ENCODE measurements at places on chromosomes 12 and 14.

- no peak for DNase-seq
Observed at GRCh38 chr14:26917086-26917485, 319.3 kb upstream of the NOVA1 start.

DNA sequence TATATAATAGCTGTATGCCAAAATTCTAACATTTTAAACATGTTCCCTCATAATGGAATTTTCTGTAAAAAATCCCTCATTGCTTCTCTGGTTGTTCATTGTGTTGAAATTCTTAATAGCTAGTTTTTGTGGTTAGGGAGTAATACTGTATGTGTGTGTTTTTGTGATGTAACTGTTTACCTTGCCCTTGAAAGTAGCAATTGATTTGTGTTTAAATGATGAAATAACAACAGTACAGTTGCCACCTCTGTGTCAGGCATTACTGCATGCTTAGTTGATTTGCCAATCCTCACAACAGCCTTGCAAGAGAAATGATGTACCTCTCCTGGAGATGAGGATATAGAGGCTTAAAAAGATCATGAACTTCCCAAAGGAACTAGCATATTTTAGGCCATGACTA is 94.9 kb downstream of the DAAM1 start:
- no peak for DNase-seq

GRCh38 chr14:40656311-40656710 is 950.4 kb upstream of the LRFN5 start:
- DNase-seq: no peak

GRCh38 chr14:101195309-101195901 is 291.9 kb upstream of the RTL1 start:
- DNase-seq: no peak

- no peak for DNase-seq
Observed at GRCh38 chr14:100621806-100622205, 34.6 kb upstream of the BEGAIN start.

- peak; percentile 34 for DNase-seq
Observed at GRCh38 chr12:8687846-8688601, 9.8 kb upstream of the RIMKLB start.

GRCh38 chr14:37697489-37698121 is 102.2 kb downstream of the TTC6 start:
- DNase-seq: no peak

- no peak for DNase-seq
Observed at GRCh38 chr12:7193674-7194073, 4.2 kb downstream of the PEX5 start.

DNA sequence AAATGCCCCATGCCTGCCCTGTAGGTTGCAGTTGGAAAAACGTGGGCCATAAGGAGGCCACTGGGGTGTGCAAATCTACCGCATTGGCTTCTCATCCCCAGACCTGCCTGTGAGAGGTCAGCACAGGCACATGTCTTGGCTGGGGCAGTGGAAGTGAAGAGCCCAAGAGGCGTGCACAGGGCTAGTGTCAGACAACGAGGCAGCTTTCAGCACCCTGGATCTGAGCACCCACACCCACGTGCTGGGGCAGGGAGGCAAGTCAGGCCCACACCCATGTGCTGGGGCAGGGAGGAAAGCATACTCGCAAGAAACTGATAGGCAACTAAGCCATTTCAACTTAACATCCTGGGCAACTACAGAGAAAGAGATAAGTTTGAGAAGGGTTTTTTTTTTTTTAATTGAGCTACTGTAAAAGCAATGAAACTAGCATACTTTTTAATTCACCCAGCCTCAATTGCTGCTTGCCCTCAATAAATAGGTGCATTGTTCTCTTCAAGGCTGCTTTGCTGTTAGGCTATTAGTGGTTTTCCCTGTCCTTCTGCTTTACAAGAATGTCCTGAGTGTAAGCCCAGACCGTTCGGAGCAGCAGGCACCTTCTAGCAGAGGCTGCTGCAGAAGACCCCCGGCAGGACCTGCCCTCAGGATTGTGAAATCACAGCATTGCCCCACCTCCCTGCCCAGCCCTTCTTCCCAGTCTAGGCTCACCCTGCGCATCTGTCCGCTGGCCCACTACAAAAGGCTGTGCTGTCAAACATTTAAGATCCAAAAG is 355.3 kb upstream of the FKBP4 start:
- DNase-seq: no peak

DNA sequence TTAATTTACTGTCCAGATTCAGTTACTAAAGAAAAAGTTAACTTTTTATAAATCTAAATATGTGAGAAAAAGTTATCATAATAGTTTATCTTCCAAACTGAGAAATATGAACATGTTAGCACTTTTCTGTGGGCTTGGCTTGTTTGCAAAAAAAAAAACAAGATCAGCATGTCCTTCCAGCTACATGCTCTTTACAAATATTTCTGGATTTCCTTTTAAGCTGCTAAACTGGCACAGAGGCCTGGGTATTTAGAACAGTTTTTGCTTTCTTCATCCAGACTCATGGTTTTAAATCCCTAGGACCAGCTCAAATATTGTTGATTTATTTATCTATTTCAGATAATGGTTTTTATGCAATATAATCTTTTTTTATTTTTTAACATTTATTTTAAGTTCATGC is 1444.5 kb upstream of the FLRT2 start:
- DNase-seq: no peak

DNA sequence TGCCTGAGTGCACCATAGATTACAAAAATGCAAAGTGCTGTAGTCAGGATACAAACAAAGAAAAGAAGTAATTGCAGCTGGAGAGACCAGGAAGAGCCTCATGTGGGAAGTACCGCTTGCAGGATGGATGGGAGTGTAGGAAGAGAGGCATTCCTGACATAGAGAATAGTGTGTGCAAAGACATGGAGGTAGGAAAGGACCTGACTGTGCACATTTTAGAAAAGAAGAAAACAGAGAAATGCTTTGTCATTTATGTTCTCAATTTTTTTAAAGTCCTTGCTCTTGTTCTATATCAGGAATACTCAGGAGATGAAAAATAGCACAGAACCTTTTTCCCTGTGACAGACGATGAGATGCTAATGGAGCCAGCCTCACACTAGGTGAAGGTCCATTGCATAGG is 358.7 kb upstream of the TMPO start:
- DNase-seq: no peak

GRCh38 chr12:94534774-94535509 is 75.3 kb upstream of the CEP83 start:
- no peak for DNase-seq

GRCh38 chr14:71358209-71358931 is 451.1 kb downstream of the PCNX1 start:
- DNase-seq: no peak

DNA sequence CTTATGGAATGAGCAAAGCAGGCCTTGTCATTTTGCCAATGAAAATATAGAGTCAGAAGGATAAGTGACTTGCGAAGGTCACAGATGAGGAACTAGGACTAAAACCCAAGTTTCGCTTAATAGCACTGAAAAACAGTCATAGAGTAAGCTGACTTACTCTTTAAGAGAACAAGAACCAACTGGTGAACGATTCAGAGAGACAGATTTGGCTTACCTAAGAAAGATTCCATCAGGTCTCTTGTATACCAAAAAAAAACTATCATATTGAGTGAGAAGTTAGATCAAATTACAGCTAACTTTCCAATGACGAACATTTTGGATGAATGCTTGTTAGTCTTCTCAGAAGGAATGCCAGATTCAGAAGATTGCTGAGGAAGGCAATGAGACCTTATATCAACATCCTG is 74.2 kb downstream of the ZFC3H1 start:
- no peak for DNase-seq

DNA sequence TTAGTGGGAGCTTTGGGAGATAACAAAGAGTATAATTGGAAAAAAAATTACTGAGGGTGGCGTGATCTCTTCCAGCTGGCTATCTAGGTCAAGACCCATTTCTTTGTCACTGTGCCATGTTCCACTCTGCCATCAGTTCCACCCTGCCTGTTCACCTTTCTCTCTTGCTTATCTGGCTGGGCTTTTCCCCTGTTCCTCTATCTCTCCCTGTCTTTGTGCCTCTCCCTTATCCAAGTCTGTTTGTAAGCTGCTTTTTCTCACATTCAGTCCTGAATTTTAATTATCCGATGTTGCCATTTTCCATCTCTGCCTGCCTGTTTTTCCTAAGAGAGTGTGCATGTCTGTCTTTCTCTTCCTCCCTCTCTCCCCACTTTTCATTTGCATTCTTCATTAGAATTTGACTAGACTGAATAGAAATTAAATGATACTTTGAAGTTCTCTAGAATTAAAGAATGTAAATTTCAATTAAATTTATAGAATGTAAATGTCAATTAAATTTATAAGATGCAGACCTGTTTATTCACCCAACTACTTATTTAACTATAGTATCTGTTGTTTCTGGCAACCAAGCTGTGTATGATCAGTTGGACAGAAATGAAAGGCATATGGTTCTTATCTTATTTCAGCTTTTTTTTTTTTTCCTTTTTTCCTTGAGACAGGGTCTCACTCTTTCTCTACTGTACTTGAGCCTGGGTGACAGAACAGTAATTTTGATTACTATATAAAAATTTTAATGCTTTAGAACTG is 40.9 kb upstream of the A2ML1 start:
- no peak for DNase-seq

GRCh38 chr12:47561746-47562145 is 144.1 kb downstream of the RPAP3 start:
- DNase-seq: no peak

- no peak for DNase-seq
Observed at GRCh38 chr14:90272523-90272922, 16.2 kb downstream of the PSMC1 start.

DNA sequence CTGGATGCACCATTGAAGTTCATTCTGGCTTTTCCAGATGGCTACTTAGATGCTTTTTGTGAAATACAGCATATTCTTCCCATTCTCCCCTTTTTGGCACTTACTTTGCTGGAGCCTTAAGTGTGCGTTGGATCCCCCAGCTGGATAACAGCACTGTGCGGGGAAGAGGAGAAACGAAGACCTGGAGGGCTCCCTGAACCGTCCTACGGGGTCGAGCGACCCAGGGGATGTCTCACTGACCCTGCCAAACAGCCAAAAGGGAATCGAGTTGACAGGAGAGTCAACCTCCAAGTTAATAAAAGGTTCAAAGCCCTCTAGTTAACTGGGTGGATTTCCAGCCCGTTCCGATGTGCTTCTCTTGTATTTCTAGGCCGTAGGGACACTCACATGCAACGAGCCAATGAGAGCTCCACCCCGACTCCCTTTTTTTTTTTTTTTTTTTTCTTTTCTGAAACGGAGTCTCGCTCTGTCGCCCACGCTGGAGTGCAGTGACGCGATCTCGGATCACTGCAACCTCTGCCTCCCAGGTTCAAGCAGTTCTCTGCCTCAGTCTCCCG is 1.0 kb upstream of the CAMKK2 start:
- no peak for DNase-seq

DNA sequence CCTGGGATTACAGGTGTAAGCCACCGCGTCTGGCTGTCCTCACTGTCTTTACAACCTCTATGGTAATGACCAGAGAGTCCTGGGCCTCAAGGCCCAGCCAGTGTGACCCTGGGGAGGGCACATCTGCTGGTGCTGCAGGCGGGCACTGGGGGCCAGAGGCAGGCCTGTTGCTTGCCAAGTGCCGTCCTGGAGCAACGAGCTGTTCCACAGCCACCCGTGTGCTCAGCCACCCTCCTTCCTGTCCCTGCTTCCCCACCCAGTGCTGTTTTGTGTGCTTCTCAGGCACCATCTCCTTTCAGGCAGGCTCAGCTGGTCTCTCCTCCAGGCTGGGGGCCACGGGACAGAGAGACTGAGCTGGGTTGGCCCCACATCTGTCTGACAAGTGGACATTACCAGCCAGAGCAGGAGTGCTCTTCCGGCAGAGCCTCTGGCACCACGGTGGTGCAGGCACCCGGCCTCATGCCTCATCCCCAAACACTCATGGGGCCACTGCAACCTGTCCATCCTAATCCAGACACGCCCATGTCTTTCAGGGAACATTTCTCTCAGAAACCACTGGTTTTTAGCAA is 9.0 kb downstream of the SLC25A47 start:
- DNase-seq: no peak

- DNase-seq: no peak
Observed at GRCh38 chr12:95088379-95088778, 15.0 kb upstream of the NR2C1 start.

DNA sequence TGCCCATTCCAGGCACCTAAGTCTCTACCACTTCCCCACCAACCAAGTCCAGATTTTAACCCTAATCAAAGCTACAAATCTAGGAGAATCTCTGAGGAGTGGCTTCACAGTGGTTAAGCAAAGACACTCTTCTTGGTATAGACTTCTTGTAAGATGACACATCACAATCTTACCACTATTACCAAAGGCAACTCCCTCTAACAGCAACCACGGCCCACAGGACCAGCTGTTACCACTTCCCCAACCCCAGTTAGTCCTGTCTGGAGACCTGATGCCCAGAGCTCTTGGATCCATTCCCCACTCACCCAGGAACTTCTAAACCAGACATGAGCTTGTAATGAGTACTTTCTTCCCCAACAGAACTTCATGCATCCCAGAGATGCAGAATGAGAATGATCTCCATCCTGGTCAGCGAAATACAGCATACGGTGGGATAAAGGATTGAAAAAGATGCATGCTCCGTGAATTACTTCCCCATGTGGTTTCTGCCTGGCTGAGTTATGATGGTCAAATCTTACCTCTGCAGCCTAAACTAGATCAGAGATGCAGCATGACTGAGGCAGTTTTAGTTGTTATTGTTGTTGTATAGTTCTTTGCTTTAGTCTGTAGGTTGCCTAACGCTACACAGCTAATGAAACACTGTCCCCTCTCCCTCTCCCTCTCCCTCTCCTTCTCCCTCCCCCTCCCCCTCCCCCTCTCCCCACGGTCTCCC is 87.7 kb upstream of the FOXN3 start:
- peak; percentile 41 for DNase-seq

- DNase-seq: no peak
Observed at GRCh38 chr12:103944964-103945363, 14.8 kb downstream of the HSP90B1 start.

DNA sequence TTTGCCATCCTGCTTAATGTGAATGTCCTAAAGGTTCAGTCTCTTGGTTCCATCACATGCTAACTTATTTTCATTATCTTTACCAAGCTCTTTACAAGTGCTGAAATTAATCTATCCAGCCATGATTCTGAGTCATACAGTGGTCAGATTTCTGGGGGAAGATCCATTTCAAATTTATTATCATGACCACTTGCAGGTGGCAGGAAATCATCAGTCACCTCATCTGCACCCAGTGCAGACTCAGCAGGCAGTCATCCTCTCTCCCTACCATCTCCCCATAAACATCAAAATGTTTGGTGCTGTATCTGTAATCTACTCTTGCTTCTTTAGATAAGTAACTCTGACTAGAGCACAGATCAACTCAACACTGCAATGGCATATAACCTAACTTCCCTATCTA is 23.5 kb downstream of the ATG14 start:
- no peak for DNase-seq

GRCh38 chr14:103277931-103278330 is 56.1 kb upstream of the EIF5 start:
- no peak for DNase-seq

GRCh38 chr14:57871459-57872080 is 5.7 kb upstream of the SLC35F4 start:
- no peak for DNase-seq

GRCh38 chr14:75040507-75040906 is 10.8 kb downstream of the MLH3 start:
- no peak for DNase-seq

Measured in KG1 (cell line).